Posterior vena cava (tissue), 2 donors: ENCODE measurements at places on chromosomes 12 and 14. TPM values are rescaled to one million over a fixed set of nuclear protein-coding genes. Genes with fewer than 3 reads are reported as not detected.

The VDR gene
- 9.6 TPM for total RNA-seq

- no peak for DNase-seq
Measured at GRCh38 chr12:111887926-111888745, 46.1 kb downstream of the MAPKAPK5 start.

DNA sequence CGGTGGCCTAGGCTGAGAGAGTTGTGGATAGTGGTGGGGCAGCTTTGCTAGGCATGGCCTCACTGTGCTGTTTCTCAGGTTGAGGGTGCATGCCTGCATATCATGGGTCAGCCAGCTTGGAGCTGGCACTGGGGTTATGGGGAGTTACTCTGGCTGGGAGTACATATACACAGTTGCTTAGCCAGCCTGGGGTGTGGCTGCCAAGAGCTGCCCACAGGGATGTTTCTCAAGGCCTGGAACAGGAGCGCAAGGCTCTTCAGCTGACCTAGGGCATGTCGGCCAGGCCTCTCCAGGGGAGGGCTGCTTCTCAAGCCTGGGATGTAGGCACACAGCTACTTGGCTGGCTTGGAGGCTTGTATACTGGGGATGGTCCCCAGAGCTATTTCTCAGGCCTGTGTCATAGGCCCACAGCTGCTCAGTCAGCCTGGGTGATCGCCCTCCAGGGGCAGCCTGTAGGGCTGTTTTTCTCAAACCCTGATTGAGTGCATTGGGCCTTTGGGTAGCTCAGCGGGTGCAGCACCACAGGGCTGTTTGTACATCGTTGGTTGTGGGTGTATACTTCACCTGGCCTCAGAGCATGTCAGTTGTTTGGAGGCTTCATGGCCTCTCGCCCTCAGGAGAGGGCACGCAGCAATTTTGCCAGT is 114.9 kb downstream of the METTL25 start:
- DNase-seq = peak; percentile 44

The OR4N2 gene
- not detected for total RNA-seq

- DNase-seq = no peak
Measured at GRCh38 chr12:89393551-89394121, 41.3 kb upstream of the DUSP6 start.

The CCDC177 gene
- not detected for total RNA-seq

DNA sequence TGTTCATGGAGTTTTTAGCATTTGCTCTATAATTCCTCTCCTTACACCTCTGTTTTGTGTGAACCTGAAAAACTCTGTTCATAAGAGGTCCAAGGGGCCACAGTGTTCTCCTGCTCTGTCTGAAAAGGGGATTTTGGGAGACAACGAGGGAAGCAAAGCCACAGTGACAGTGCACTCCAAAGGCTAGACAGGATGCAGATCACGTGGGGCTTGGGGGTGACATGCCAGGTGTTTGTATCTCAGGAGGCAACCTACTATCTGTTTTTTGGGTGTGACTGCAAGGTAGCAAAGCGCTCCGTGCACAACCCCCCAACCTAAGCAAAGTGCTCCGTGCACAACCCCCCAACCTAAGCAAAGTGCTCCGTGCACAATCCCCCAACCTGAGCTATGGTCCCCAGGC is 5.1 kb upstream of the CHD4 start:
- DNase-seq = no peak

DNA sequence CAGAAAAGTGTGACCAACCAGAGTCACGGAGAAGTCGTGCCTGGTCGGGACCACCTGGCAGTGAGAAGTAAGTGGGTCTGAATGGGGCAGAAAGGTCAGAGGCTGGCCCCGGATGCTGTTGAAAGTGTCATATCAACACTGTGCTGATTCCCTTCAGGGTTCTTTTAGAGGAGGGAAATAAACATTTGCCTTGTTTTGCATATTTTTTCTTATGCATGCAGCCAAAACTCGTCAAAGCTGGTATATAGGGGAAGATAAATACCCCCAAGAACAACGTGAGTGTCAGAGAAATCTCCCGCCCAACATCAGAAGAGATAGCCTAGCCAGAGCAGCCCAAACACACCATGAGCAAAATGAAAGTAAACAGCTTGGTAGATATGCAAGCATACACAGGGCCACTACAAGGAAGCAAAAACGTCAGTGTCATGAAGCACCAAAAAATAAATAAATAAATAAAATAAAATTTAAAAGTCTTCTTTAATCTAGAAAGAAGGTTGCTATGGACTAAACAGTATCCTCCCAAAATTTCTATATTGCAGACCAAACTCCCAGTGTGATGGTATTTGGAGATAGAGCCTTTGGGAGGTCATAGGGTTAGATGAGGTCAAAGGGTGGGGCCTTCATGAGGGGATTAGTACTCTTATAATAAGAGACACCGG is 22.1 kb downstream of the EIF5 start:
- DNase-seq = no peak

GRCh38 chr12:16670456-16671050 is 64.6 kb upstream of the LMO3 start:
- no peak for DNase-seq

GRCh38 chr14:100376751-100377171 is 53.6 kb downstream of the SLC25A47 start:
- no peak for DNase-seq

DNA sequence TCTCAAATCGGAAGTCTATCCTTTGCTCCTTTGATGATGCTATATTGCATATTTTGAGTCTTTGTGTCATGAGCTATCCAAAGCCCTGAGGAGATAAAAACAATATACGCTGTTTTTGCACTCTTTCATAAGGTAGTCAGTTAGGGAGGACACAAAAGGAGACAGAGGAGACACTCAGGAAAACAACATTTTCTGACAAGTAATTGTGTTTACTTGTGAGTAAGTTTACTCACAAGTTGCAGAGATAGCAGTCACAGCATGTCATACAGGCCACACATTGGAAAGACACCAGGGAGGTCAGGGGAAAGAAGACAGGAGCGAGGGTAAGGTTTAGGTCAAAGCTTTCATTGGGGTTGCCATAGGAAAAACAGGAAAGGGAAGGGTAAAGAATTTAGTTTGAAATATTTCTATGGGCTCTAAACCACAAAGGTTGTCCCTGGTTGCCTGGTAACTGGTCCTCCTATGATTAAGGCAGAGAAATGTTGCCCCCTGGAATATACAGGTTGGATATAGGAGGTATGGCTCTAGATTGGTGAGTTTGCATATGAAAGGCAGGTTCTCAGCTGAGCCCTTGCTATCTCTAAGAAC is 7.4 kb upstream of the GABARAPL1 start:
- no peak for DNase-seq

- DNase-seq = no peak
Measured at GRCh38 chr12:104282109-104282508, 21.4 kb upstream of the EID3 start.

DNA sequence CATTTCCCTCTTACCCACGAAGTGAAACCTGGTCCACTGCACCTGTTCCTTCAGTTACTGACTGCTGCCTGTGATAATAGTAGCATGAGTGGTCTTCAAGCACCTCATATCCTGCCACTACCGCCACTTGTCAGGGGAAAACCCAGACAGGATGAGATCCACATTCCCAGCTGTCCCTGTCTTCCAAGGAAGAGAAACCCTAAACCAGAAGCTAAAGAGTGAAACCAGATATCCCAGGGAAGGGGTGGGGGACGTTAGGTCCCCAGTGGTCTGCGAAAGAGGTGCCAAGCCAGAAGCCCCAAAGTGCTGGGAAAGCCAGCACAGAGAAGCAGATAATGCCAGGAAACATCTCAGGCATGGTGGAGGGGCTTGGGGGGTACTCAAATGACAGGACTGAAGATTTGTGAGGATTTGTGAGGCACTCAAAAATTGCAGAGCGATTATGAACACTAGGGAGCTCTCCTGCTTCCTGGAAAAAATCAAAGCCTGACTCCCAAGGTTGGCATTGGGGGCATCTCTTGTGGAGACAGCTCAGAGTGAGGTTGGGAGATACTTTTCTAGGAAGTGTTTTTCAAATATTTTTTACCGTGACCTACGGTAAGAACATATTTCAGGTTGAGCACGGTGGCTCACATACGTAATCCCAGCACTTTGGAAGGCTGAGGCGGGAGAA is 77.9 kb downstream of the TMEM30B start:
- no peak for DNase-seq

DNA sequence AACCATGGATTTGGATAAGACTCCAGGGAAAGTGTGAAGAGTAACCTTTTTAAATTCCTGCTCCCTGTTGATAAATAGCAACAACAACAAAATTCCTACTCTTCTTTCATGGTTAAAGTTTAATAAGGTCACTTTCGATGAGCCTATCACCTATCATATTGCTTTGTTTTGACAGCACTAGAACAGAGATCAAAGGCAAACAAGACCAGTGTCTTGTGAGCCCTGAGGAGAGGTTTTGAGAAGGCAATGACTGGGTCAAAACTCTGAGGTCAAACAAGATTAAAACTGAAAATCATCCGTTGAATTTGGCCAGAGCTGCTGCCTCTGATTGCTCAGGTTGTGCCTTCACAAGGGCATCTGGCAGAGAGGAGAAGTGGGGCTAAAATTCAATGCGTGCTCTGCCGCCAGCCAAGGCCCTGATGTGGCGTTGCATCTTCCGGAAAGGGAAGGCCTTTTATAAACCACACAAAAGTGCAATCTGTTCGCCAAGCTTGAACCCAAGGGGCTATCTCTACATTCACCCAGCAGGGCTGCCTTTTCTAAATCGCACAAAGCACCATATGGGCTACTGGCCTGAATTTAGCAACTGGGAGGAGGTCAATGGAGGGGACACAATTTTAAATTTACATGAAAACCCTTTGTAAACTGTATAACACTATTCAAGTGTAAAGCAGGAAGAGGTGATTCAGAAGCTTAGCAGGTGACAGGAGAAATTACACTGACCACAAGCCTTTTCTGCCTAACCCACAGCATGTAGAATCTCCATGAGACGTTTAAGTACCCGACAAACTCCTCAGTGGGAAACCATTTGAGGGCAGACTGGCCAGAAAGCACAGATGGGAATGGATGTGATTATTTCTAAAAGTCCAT is 140.8 kb downstream of the DAD1 start:
- no peak for DNase-seq

DNA sequence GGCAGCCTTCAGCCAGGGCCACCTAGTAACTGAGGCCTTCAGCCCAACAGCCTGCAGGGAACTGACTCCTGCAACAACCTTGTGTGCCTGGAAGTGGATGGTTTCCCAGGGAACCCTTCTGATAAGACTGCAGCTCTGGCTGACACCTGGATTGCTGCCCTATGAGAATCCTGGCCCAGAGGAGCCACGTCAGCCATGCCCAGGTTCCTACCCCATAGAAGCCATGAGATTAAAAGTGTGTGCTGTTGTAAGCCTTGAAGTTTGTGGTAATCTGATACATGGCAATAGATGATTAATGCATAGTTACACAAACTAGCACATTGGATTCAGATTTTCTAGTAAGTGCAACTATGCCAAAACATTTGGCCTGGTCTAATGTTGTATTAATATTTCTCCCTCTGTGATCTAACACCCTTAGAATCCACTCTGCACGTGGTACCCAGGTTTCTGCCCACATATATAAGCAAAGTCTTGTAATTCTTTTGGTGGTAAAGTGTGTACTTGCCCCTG is 64.8 kb upstream of the BEGAIN start:
- DNase-seq = no peak

- DNase-seq = no peak
Measured at GRCh38 chr14:105312973-105313372, 1.6 kb upstream of the PACS2 start.

GRCh38 chr12:91632042-91632786 is 449.6 kb upstream of the DCN start:
- no peak for DNase-seq

- no peak for DNase-seq
Measured at GRCh38 chr12:71041476-71041875, 116.3 kb downstream of the TSPAN8 start.

DNA sequence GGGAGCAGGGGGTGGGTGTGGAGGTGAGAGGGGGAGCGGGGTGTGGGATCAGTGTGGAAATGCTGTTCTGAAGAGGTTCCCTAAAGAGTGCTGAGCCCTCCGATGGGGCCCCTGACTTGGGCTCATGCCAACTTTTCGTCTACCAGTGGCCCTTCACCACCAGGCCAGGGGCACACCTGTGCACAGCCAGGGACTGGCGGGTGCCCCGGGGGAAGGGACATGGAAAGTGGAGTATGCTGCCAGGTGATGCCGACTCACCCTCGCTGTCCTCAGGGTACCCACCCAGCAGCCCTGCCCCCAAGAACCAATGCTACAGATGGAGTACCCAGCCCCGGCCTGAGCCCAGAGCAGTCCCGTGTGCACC is 26.2 kb downstream of the AMN start:
- DNase-seq = no peak

DNA sequence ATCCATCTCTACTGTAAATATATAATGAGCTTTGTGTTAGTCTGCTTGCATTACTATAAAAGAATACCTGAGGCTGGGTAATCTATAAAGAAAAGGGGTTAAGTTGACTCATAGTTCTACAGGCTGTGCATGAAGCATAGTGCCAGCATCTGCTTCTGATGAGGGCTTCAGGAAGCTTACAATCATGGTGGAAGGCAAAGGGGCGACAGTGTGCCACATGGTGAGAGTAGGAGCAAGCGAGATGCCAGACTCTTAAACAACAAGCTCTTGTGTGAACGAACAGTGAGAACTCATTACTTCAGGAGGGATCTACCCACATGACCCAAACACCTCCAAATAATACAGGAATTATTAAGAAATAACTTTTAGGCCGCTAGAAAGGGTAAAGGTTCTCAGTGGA is 28.1 kb downstream of the APOBEC1 start:
- no peak for DNase-seq

The NOVA1 gene
- 13.1 TPM for total RNA-seq

The BTG1 gene
- 81.8 TPM for total RNA-seq

- no peak for DNase-seq
Measured at GRCh38 chr14:62914025-62914424, 131.2 kb downstream of the KCNH5 start.

DNA sequence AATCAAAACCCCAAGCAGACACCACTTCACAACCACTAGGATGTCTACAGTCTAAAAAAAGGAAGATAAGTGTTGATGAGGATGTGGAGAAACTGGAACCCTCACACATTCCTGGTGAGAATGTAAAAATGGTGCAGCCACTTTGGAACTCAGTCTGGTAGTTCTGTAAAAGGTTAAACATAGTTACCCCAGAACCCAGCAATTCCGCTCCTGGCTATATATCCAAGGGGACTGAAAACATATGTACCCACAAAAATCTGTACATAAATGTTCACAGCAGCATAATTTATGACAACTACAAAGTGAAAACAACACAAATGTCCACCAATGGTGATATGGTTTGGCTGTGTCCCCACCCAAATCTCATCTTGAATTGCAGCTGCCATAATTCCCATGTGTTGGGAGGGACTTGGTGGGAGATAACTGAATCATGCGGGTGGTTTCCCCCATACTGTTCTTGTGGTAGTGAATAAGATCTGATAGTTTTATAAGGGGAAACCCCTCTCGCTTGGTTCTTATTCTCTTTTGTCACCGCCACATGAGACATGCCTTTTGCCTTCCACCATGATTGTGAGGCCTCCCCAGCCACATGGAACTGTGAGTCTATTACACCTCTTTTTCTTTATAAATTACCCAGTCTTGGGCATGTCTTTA is 46.8 kb downstream of the PRKAB1 start:
- no peak for DNase-seq

- DNase-seq = no peak
Measured at GRCh38 chr12:52537101-52537500, 15.8 kb downstream of the KRT71 start.

The KCNA5 gene
- 3.0 TPM for total RNA-seq
